ENCODE measurements at places on chromosomes 6 and 20.

DNA sequence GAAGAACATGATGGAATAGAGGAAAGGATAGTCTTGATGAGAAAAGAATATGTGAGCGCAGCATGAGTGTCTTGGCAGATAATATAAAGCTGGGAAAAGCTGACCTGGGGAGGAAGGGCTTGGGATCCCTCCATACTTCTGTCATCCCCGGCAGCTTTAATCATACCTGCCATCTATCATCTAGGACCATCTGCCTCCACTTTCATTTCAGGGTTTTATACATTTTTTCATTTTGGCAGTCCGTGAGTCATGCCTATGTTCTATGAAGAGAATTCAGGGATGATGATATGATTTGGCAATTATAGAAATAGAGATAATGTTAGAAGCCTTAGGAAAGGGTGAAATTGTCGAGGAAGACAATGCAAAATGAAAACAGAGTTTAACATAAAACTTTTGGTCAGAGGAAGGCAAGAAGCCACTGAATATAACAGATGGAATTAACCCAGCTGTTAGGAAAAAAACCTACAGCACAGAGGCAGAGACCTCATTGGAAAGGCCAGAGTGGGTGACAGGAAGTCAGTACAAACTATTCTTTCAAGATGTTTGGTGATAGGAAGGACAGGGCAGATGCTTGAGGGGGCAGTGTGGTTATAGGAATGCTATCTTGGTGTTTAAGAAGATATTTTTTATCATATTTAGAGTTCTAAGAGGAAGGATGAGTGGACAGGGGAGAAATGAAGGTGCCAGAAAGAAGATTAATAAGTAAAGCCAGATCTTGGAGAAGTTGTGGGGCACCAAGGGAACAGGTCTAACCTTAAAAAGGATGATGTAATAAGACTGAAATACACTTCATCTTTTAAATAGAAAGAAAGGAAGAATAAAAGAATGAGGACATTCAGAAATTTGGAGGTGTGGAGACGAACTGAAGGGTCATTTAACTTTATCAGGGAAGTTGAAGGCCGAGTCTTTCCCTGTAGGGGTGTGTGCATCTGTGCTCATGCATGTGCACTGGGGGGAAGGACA lies 37.8 kb downstream of the MARCKS start:
- DNase-seq: peak; percentile 73

DNA sequence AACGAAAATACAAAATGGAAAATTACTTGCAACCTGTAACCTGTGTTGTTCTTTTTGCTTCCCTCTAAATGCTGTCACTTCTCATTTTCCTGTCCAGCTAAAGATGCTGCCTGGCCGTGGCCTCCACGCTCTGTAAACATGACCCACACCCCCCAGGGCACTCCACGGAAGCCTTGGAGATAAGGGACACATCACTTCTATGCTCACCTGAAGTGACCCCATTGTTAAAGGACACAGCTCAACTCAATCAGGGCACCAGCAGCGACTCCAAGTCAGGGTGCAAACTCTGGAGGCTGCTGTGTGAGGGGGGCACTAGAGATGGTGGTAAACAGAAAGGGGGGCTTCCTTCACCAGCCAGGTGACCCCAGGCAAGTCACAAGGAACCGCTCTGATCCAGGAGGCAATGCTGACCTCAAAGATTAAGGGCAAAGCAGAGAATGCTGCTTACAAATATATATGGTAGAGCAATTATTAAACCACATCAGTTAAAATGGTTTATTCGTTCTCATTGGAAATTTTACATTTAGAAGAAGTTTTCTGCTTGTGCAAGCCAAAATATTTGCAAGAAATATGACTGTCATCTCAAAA lies 13.2 kb downstream of the DIDO1 start:
- DNase-seq: no peak

GRCh38 chr6:169978615-169979161 lies 227.3 kb downstream of the ERMARD start:
- DNase-seq: peak; percentile 30

- DNase-seq: no peak
These were observed 20.3 kb upstream of the CHD6 start for GRCh38 chr20:41638456-41638855.

GRCh38 chr20:54093423-54094267 lies 23.3 kb upstream of the BCAS1 start:
- DNase-seq: no peak

GRCh38 chr6:166275714-166276166 lies 32.5 kb downstream of the PRR18 start:
- peak; percentile 75 for DNase-seq

DNA sequence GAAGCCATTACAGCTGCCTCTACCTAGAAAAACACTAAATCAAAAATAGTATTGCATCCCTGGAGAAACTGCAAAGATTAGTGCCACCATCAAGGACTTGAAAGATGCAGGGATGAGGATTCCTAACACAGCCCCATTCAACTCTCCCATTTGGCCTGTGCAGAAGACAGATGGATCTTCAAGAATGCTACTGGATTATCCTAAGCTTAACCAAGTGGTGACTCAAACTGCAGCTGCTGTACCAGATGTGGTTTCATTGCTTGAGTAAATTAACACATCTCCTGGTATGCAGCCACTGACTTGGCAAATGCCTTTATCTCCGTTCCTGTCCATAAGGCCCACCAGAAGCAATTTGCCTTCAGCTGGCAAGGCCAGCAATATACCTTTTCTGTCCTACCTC lies 117.4 kb downstream of the TBC1D32 start:
- DNase-seq: no peak

- DNase-seq: no peak
These were observed 28.4 kb upstream of the MAS1L start for GRCh38 chr6:29516108-29516507.

GRCh38 chr6:96153775-96154174 lies 138.0 kb downstream of the FUT9 start:
- DNase-seq: peak; percentile 0

DNA sequence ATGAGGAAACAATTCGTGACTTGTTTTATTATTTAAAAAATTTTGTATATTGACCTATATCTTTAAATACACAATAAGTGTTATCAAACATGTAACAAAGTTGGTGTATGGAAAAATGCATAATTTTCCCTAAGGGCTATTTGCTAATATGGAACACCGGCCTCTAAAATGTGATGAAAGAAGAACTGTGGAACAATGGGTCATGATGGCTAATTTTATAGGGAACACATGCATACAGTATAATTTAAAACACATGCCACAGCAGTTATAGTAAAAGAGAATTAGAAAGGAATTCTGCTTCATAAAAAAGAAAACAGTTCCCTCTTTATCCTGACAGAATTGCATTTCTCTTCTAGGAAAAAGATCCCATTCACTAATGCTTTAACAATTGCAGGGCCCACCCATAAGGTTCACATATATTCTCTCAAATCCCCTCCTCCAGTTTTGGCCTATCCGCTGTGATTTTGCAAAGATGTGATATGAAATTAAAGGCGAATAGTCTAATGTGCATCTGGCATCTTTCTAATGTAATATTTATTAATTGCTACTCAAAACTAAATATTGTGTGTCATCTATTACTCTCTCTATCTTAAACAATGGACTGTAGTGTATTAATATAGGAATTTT lies 628.1 kb upstream of the CITED2 start:
- peak; percentile 84 for DNase-seq

DNA sequence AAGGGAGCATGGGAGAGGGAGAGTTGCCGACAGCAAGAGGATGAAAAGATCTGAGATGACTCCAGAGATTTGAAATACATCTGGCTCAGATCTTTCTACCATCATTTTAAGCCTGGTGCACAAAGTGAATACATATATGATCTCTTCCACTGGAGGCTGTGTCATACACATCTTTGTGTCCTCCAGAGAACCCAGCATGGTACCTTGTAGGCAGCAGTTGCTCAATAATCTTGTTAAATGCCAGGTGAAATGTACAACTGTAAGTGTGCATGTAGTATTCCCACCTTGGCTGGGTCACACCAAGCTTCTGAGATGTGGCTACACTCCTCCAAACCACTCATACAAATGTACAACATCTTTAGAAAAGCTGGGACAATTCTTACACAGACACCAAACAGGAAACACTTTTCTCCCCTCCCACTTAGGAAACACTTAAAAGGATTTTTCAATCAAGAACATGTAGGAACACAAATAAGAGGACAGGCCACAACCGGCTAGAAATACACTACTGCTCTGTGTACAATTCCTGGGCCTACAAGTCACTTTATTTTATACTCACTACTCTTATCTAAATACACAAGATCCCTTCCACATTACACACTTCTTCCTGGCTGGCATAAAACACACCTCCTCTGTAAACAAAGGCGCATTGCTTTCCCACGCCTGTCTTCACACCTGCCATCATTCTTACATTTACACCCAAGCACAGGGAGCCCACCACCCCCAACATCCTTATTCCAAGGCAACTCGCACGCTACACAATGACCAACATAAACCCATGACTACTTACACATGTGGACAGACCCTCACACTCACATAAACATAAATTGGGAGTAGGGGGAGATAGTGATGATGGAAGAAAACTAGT lies 3.8 kb upstream of the IER3 start:
- no peak for DNase-seq

DNA sequence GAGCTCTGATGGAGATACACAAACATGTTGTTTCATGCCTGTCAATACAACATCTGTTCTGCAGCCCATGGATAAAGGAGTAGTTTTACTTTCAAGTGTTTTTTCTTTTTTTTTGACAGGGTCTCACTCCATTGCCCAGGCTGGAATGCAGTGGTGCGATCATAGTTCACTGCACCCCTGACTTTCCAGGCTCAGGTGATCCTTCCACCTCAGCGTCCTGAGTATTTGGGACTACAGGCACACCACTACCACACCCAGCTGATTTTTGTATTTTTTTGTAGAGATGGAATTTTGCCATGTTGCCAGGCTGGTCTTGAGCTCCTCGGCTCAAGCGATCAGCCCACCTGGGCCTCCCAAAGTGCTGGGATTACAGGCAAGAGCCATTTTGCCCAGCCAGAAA lies 97.0 kb downstream of the SMAP1 start:
- DNase-seq: no peak

DNA sequence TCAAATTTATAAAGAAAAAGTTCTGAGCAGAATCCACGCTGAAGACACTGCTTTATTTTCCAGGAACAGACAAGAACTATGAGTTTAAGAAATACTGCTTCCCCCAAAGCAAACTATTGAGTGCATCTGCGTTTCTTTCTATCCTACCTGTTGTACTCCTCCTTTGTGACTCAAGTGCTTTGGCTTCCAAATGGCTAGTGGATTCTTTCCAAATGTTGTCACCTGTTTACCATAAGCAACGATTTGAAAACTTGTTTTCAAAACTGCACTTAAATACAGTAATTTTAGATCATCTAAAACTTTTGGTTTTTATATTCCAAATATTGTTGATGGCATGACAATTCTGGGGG lies 9.5 kb downstream of the PXDC1 start:
- no peak for DNase-seq

- DNase-seq: no peak
These were observed 227.9 kb downstream of the BCAS1 start for GRCh38 chr20:53842301-53843099.

GRCh38 chr6:158654498-158654897 lies 4.6 kb downstream of the SYTL3 start:
- DNase-seq: peak; percentile 76

- DNase-seq: no peak
These were observed 18.9 kb upstream of the SRSF6 start for GRCh38 chr20:43438578-43439316.

DNA sequence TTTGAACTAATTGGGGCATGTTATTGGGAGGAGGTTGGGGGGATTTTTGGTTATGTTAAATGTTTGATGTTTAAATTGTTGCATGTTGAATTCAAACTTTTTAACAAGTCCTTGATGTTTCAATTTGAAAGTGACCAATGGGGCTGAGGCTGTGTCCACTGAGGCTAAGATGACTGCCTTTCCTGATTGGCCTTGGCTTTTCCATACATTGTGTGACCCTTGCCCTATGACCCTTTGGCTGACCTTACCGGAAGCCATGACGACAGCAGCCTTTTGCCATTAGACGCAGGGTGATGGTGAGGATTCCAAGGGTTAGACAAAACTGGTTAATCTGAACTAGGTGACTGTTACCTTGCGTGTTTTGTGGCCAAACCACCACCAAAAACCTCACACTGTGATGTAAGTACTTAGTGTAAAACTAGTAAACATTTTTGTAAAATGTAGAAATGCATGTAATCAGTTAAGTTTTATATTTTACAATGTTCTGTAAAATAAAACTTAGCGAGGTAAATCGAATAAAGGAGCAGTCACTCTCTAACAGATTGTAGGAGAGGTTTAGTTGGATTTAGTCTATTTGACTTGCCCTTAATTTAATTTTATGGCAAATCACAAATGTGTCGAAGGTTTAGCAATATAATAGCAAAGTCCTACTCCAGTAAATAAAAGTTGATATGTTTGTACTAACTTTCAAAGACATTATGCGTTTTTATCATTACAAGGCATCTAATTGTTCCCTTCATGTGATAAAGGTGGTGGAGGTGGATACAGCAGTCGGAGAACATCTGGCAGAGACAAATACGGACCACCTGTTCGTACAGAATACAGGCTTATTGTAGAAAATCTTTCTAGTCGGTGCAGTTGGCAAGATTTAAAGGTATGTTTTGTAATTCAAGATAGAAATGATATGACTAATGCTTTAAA lies 1.6 kb downstream of the SRSF6 start:
- DNase-seq: peak; percentile 11

- DNase-seq: peak; percentile 91
These were observed 315 bp upstream of the PDE10A start for GRCh38 chr6:165663377-165663735.

DNA sequence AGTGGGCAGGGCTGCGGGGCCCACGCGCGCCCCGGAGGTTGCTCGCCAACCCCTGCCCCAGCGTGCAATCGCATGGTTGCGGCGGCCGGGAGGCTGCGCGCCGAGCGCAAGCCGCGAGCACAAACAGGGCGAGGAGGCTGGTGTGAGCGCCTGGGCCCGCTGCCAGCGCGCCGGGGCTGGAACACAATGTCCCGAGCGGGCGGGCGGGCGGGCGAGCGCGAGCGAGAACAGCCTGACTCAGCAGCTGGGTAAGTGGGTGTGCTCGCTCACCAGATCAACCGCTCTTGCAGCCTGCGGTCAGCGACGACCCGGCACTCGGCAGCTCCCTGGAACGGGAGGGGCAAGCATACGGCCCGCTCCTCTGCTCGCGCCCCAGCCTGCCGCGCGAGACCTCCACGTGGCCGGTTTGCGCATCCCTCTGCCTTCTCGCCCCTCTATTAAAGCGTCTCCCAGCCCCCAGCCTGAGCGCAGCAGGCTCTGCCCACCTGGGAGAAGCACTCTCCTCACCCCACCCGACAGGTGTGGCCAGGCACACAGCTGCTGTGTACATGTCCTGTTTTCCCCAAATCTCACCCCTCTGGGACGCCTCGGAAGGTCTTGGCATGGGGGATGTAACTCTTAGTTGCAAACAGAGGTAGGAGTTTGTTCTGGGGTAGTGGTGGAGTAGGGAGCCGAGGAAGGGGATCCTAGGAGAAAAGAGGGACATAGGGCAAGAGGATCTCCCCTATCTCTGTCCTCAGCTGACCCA lies 8.7 kb upstream of the ARMC12 start:
- peak; percentile 90 for DNase-seq

GRCh38 chr6:154754152-154754551 lies 20.9 kb downstream of the SCAF8 start:
- DNase-seq: peak; percentile 2

- DNase-seq: no peak
These were observed 28.8 kb downstream of the SNAP25 start for GRCh38 chr20:10247440-10247839.

GRCh38 chr20:42686057-42686456 lies 503.6 kb downstream of the PTPRT start:
- no peak for DNase-seq

Measured in muscle of back (tissue), 13 donors.